Fibroblast of lung (primary cell): ENCODE measurements at places on chromosomes 11 and 22. TPM values are rescaled to one million over a fixed set of nuclear protein-coding genes. Genes with fewer than 3 reads are reported as not detected.
A peak's percentile ranks its signal among the peaks of the same experiment; 100 is the strongest.

- H3K4me1 ChIP-seq = peaks cover 3% of the 10 kb centered on the region
- no peak overlapping the region for H3K27ac ChIP-seq
- no peaks in the 10 kb centered on the region for H3K36me3 ChIP-seq
These were observed 4.8 kb downstream of the DDX10 start for GRCh38 chr11:108669711-108670110.

DNA sequence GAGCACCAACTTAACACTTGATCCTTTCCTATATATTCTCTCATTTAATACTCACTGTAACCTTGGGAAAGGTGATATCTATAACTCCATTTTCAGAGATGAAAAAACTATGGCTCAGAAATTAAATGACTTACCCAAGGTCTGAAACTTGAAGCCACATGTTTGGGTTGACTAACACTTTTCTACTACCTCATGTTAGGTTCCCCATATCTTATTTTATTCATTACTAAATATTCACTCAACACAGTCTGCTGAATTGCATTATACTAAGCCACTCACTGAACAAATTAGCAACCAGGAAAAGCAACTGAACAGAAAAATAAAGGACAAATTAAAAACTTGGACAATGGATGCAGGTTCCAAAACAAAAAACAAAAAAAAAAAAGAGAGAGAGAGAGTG lies 59.9 kb downstream of the FAM168A start:
- H3K36me3 ChIP-seq = no peaks in the 10 kb centered on the region
- DNase-seq = no peak
- no peaks in the 10 kb centered on the region for H3K27me3 ChIP-seq
- H3K4me1 ChIP-seq = no peaks in the 10 kb centered on the region
- H3K4me3 ChIP-seq = no peak overlapping the region

GRCh38 chr11:43943372-43943930 lies 1.0 kb downstream of the C11orf96 start:
- peaks cover 38% of the 10 kb centered on the region for H3K27me3 ChIP-seq
- no peaks in the 10 kb centered on the region for H3K36me3 ChIP-seq
- H3K27ac ChIP-seq = no peak overlapping the region
- peak overlapping the region; percentile 57 for H3K4me3 ChIP-seq

DNA sequence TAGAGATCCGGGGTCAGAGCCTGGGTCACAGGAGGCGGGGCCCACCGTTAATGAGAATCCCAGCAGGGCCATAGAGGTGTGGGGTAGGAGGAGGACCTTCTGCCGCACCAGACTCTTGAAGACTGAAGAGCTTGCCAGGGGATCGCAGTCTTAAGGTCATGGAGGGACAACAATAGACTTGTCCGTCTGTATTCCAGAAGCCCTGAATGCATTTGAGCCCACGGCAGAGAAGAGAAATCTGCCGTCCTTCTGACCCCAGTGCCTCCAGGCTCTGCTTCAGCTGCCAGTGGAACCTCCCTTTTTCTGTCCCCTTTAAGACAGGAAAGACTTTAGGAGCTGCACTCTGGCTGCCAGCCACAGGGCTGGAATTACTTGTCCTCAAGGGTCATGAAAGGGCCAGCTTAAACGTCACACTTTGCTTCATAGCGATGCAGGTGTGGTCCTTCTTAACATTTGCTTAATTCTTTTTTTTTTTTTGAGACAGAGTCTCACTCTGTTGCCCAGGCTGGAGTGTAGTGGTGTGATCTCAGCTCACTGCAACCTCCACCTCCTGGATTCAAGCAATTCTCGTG lies 15.5 kb upstream of the ST3GAL4 start:
- H3K27ac ChIP-seq = no peak overlapping the region
- H3K27me3 ChIP-seq = no peaks in the 10 kb centered on the region
- peaks cover 9% of the 10 kb centered on the region for H3K4me1 ChIP-seq
- no peak overlapping the region for H3K4me3 ChIP-seq
- H3K36me3 ChIP-seq = peaks cover 7% of the 10 kb centered on the region

- no peak for DNase-seq
- no peak overlapping the region for H3K27ac ChIP-seq
- no peaks in the 10 kb centered on the region for H3K27me3 ChIP-seq
- no peaks in the 10 kb centered on the region for H3K36me3 ChIP-seq
- no peak overlapping the region for H3K4me3 ChIP-seq
These were observed 187.6 kb downstream of the MSANTD4 start for GRCh38 chr11:105834461-105834860.

The TEAD1 gene
- 65.0 and 121 TPM in 2 replicates for total RNA-seq

DNA sequence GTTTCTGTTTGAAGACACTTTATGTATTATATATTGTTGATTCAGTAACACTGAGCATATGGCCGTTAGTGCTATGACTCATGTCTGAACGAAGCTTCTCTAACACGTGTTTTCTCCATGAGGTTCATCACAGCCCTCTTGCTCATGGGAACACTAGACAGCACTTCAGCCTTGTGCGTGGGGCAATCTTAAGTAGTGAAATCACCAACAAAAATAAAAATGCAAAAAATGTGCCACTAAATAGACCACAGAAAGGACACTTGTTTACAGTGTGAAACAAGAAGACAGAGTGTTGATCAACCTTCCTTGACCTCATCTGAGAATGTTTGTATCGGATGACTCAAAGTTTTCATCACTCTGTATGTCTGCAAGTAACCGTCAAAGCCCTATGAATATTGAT lies 94.5 kb downstream of the FDX1 start:
- H3K27ac ChIP-seq = no peak overlapping the region
- no peaks in the 10 kb centered on the region for H3K36me3 ChIP-seq
- H3K4me3 ChIP-seq = no peak overlapping the region
- peak; percentile 91 for DNase-seq

The OR6A2 gene
- total RNA-seq = under 0.01 and 0.17 TPM in 2 replicates

GRCh38 chr11:124536520-124536919 lies 6.9 kb downstream of the OR8B12 start:
- H3K4me3 ChIP-seq = no peak overlapping the region
- H3K4me1 ChIP-seq = no peaks in the 10 kb centered on the region
- peak; percentile 51 for DNase-seq
- H3K36me3 ChIP-seq = no peaks in the 10 kb centered on the region
- H3K27me3 ChIP-seq = no peaks in the 10 kb centered on the region

DNA sequence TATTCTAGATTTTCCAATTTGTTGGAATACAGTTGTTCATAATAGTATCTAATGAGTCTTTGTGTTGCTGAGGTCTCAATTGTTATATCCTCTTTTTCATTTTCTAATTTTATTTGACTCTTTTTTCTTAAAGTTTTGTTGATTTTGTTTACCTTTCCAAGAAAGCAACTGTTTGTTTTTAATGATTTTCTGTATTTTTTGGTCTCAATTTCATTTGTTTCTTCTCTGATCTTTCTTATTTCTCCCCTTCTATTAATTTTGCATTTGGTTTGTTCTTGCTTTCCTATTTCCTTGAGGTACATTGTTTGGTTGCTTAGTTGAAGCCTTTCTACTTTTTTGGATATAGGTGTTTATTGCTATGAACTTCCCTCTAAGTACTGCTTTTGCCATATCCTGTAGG lies 5.2 kb upstream of the OR52A1 start:
- H3K36me3 ChIP-seq = no peaks in the 10 kb centered on the region
- DNase-seq = no peak
- H3K4me1 ChIP-seq = no peaks in the 10 kb centered on the region
- H3K4me3 ChIP-seq = no peak overlapping the region
- H3K27ac ChIP-seq = no peak overlapping the region
- no peaks in the 10 kb centered on the region for H3K27me3 ChIP-seq

DNA sequence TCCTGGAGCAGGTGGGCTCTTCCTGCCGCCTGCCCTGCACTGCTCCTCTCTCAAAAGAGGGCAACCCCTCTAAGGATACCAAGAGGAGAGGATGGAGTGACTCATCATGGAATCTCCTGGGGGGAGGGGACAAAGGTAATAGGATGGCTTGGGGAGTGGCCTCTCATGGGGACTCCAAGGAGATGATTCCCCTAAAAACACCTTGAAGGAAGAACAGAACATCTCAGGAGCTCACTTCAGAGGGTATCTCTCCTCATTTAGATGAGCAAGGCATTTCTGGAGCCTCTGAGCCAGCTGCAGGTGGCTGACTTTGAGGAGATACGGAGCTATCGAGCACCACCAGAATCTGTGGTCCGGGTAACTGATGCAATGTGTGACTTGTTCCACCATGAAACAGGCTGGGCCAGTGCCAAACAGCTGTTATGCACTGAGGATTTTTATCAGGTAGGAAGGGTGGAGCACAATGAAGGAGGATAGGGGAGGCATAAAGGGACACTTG lies 40.2 kb downstream of the RRP8 start:
- DNase-seq = no peak
- peaks cover under 1% of the 10 kb centered on the region for H3K4me1 ChIP-seq
- H3K27ac ChIP-seq = no peak overlapping the region
- no peaks in the 10 kb centered on the region for H3K27me3 ChIP-seq
- no peak overlapping the region for H3K4me3 ChIP-seq
- H3K36me3 ChIP-seq = no peaks in the 10 kb centered on the region

GRCh38 chr11:118895093-118896039 lies 11.7 kb downstream of the CXCR5 start:
- H3K4me1 ChIP-seq = no peaks in the 10 kb centered on the region
- no peak for DNase-seq
- no peak overlapping the region for H3K4me3 ChIP-seq
- H3K27me3 ChIP-seq = no peaks in the 10 kb centered on the region

The POU2AF2 gene
- total RNA-seq = not detected in 2 replicates

GRCh38 chr11:2983908-2984307 lies 8.2 kb downstream of the NAP1L4 start:
- H3K4me1 ChIP-seq = peaks cover 4% of the 10 kb centered on the region
- H3K4me3 ChIP-seq = no peak overlapping the region
- DNase-seq = no peak
- H3K27ac ChIP-seq = no peak overlapping the region

- H3K27me3 ChIP-seq = no peaks in the 10 kb centered on the region
- H3K4me1 ChIP-seq = no peaks in the 10 kb centered on the region
- no peak for DNase-seq
- no peak overlapping the region for H3K4me3 ChIP-seq
- H3K27ac ChIP-seq = no peak overlapping the region
- no peaks in the 10 kb centered on the region for H3K36me3 ChIP-seq
These were observed 5.9 kb downstream of the SCGB1D1 start for GRCh38 chr11:62195945-62196344.

The KCNC1 gene
- total RNA-seq = under 0.01 TPM in 1 of 2 replicates, not detected in the other

GRCh38 chr11:76769645-76770586 lies 13.2 kb upstream of the TSKU start:
- H3K36me3 ChIP-seq = no peaks in the 10 kb centered on the region
- H3K27ac ChIP-seq = peak overlapping the region; percentile 40
- H3K4me3 ChIP-seq = no peak overlapping the region
- peaks cover 21% of the 10 kb centered on the region for H3K27me3 ChIP-seq
- H3K4me1 ChIP-seq = peaks cover 20% of the 10 kb centered on the region

The TRIM48 gene
- not detected in 2 replicates for total RNA-seq

GRCh38 chr11:119878990-119879389 lies 150.0 kb upstream of the NECTIN1 start:
- no peaks in the 10 kb centered on the region for H3K36me3 ChIP-seq
- no peaks in the 10 kb centered on the region for H3K4me1 ChIP-seq
- H3K27me3 ChIP-seq = no peaks in the 10 kb centered on the region
- H3K4me3 ChIP-seq = no peak overlapping the region
- no peak overlapping the region for H3K27ac ChIP-seq

The MED17 gene
- total RNA-seq = 22.3 and 24.1 TPM in 2 replicates

DNA sequence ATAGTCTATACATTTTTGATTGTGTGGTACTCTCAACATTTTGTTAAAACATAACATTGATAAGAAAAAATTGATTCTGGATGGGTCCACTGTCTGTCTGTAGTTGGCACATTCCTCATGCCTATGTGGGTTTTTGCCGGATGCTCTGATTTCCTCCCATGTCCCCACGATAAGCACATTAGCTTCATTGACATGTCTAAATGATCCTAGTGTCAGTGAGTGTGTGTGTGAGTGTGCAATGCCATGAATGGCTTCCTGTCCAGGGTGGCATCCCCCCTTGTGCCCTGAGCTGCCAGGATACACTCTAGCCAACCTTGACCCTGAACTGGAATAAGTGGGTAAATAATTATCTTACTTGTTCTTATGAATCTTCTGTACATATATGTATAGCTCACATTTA lies 5.4 kb downstream of the SFI1 start:
- DNase-seq = no peak
- H3K4me3 ChIP-seq = no peak overlapping the region
- H3K27me3 ChIP-seq = no peaks in the 10 kb centered on the region
- H3K27ac ChIP-seq = no peak overlapping the region

DNA sequence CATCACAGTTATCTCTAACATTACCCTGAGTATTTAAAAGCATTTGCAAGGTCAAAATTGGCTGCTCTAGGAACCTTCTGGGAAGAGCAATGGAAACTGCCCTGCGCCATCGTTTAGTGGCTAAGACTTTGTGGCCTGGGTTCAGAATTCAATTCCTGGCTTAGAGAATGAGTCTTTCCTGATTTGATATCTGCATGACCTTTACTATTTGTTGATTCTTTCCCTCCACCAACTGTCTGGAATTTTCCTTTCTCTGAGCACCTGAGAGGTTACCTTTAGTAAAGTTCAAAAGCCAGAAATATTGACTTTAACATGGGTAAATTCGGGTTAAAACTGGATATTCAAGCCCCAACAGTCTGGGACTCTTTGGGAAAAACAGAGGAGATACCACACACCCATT lies 43.0 kb upstream of the SLC5A12 start:
- no peak overlapping the region for H3K27ac ChIP-seq
- H3K4me1 ChIP-seq = no peaks in the 10 kb centered on the region
- no peak overlapping the region for H3K4me3 ChIP-seq

- DNase-seq = peak; percentile 65
- no peaks in the 10 kb centered on the region for H3K36me3 ChIP-seq
- H3K27ac ChIP-seq = no peak overlapping the region
- H3K27me3 ChIP-seq = no peaks in the 10 kb centered on the region
- peaks cover 5% of the 10 kb centered on the region for H3K4me1 ChIP-seq
- H3K4me3 ChIP-seq = no peak overlapping the region
These were observed 75.1 kb downstream of the KIRREL3 start for GRCh38 chr11:126925321-126926093.

The TEX54 gene
- total RNA-seq = not detected in 2 replicates

The ALDH3B1 gene
- total RNA-seq = 24.9 and 57.6 TPM in 2 replicates

DNA sequence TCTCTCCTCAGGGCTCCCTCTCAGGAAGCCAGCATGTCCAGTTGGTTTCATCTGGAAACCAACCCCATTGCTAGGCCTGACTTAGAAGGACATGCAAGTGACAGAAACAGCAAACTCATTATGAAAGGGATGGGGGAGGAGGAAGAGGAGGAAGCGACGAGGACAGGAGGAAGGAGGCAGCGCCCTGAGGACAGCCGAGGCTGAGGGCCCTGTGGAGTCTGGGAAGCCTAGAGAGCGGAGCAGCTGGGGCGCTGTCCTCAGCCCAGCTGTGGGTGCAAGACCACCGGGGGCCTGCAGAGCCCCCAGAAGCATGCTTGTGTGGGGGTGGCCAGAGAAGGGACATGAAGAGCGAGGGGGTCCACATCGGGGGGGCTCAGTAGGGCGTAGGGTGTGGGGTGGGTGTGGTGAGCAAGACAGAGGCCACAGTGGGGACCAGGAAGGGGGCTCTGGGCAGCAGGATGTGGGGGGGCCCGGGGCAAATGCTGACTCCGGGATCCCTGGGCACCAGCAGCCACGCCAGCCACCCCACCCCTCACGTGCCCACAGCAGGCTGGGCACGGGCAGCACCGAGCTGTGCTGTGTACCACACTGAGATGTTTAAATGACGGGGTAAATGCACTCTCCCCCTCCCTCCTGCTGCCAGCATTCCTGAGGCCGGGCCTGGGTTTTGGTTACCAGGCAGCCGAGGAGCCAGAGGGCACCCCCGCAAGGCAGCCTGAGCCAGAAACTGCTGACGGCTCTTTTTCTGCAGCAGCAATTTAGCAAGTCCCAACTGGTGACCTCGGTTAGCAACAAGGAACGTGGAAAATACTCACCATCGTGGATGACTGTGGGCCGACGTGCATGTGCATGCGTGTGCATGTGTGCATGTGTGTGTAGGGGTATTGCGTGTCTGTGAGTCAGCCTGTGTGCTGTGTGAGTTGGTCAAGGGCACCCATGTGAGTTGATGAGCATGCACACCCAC lies 82.7 kb upstream of the LINC01488 start:
- H3K27me3 ChIP-seq = no peaks in the 10 kb centered on the region
- no peak overlapping the region for H3K4me3 ChIP-seq
- peak; percentile 51 for DNase-seq
- H3K4me1 ChIP-seq = peaks cover 9% of the 10 kb centered on the region
- H3K27ac ChIP-seq = no peak overlapping the region
